ENCODE measurements at places on chromosomes 1 and 21. TPM values are rescaled to one million over a fixed set of nuclear protein-coding genes. Genes with fewer than 3 reads are reported as not detected.

The OR2M3 gene
- polyA plus RNA-seq: 0.03 TPM

The MMP23B gene
- 19.1 TPM for polyA plus RNA-seq

The E2F2 gene
- 5.1 TPM for polyA plus RNA-seq

The LRRC38 gene
- 0.25 TPM for polyA plus RNA-seq

The CDC7 gene
- 29.5 TPM for polyA plus RNA-seq

The PLEKHA6 gene
- polyA plus RNA-seq: 52.1 TPM
